ENCODE measurements at places on chromosomes 1 and 21.

DNA sequence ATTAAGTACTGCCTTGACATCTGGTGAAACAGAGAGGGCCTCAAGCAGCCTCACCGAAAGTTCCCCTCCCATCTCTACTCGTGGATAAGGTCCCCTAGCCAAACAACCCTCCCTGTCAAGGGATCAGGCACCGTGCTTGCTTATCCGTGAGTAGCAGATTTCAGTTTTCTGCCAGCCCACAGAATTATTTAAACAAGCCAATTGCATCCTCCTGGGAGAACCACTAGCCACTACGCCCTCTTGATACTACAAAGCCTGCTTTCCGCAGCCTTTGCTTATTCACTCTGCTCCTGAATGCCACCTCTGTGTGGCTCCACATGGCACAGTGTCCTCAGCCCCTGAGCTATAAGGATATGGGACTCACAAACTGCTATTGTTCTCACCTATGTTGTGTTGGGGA lies 5.9 kb upstream of the TFF2 start:
- DNase-seq, result no peak

DNA sequence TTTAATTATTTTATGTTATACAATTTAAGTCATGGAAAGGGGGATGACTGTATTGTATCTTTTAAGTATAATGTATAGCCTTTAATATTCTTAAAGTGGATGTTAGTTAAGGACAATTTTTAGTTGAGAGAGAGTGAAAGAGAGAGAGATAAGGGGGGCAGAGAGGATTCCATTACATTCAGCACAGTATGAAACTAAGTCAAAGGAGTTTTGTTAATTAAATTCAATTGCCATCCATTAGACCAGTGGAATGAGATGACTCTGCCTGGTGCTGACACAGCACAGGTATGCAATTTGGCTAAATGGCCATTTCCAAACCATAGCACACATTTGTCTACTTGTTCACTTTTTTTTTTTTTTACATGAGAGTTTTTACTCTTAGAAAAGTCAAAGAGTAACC lies 27.5 kb downstream of the NFIA start:
- DNase-seq, result no peak

DNA sequence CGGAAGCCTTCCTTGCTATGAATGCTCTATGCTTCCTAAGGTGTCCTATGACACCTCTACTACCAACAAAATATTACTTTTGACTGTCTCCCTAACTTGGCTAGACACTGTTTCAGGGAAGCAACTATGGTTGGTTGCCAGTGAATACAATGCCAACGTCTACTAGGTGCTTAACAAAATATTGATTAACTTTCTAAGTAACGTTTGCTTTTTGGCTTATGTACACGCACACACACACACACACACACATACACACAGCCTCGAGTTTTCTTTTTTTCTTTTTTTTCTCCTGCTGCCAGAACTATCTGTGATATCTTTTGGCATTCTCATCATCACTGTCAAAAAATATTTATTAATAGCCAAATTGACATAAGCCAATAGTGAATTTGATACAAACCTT lies 864.0 kb downstream of the PLA2G4A start:
- no peak for DNase-seq

DNA sequence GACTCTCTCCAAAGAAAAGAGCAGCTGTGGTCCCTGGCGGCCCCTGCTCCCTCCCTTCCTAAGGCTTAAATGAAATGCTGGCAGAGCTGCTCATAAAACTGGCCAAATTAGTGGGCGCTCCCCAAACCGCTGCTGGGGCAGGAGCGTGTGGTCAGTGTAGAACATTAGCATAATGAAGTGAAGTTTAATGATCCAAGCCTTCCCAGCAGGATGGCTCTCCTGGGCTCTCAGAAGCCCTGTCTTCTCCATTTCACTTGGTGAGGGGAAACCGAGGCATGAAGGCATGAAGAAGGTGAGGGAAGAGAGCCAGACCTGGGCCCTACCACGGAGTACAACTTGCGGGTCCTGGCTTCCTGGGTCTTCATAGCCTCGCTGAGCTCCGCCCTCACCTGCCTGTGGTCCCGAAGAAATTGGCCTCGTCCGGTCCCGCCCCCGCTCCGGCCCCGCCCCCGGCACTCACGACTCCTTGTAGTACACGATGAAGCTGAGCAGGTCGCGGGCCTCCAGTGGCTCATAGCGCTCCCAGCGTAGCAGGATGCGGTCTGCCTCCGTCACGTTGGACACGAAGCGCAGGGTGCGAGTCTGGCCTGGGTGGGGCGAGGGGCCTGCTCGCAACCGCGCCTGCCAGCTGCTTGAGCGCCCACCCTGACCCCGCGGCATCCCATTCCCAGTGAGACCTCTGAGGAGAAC lies 10.3 kb downstream of the INSRR start:
- DNase-seq, result peak; percentile 83

GRCh38 chr1:203190949-203191348 lies 4.4 kb upstream of the CHI3L1 start:
- no peak for DNase-seq

GRCh38 chr1:164803366-164803765 lies 244.4 kb downstream of the PBX1 start:
- no peak for DNase-seq

- DNase-seq, result no peak
Observed at GRCh38 chr1:45478121-45478814, 12.7 kb downstream of the TESK2 start.

DNA sequence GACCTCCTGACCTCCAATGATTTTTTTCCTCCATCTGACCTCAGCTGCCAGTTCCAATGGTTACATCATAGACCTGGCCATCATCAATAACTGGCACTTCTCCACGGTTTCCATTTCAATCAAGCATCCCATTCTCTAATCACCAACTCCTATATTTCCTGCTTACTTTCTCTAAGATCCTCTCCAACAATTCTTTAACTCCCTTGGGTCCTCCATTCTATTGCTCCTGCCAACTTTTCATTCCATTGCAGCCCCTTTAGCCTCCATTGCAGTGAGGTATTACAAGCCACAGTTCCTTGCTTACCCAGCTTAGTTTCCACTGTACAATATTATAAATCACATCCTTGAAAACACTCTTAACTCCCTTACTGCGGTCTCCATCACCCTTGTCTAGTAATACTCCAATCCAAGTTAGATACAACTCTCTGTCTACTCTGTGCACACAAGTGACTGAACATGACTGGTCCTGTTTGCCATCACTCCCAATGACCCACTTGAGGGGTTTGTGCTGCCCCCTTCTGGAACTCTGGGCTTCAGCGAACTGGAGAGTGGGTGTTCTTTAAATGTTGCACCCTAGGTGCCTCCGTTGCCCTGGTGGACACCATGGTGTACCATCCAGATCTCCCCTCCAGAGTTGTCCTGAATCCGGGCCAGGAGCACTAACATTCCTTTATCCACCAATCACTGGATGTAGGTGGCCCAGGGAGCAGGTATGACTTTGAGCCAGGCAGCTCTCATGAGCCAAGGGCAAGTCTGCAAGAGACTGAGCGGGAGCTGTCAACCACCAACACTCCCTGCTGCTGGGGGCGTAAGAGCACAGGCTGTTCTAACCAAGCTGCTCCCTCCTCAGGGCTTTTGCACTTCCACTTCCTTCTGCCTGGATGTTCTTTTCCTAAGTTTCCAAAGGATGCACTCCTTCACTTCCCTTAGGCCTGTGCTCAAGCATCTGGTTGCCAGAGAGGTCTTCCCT lies 3.7 kb upstream of the FNDC7 start:
- DNase-seq, result peak; percentile 76

GRCh38 chr1:33007190-33008050 lies 29.3 kb downstream of the AK2 start:
- no peak for DNase-seq

DNA sequence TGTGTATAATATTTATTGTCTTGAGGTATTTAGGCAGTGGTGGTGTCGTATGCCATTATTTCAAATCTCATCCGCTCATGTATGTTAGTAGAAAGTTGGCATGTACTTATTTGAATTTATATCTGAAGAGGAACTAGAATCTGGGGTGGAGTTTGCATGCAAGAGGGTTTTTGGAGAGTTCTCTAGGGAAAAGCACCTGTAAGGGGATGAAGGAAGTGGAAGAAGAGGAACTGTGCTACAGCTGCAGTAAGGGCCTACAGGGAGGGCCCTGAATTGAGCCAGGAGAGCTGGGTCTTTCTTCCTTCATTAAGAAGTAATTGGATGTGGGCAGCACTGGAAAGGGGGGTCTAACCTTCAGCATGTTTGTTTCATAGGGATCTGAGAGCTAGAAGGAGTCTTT lies 197.2 kb downstream of the HMCN1 start:
- no peak for DNase-seq

GRCh38 chr21:35156293-35157278 lies 107.5 kb upstream of the RUNX1 start:
- no peak for DNase-seq

DNA sequence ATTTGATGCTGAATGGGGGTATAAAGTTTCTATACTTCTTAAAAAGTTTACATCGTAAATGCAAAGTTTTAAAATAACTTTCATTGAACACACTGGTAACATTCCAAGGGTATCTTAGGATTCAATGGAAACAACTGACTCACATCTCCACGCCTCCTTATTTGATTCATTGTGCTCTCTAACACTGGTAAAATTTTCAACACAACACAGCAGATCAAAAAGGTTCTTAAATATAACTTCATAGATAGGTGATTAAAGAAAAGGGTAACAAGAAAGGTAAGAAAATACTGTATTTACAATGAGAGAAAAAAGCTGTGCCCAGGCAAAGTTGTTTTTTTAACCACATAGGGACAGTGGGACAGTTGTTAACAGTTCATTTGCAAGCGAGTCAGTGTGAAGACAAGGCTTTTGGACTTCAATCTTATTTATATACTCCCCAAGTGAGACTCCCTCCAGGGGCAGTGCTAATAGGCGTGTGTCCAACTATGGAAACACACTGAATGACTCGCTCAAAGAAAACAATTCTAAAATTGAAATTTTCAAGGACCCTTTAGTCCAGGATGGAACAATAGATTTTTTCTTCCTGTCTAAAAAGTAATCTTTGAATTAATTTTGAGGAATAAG lies 140.5 kb downstream of the TIAM1 start:
- no peak for DNase-seq

DNA sequence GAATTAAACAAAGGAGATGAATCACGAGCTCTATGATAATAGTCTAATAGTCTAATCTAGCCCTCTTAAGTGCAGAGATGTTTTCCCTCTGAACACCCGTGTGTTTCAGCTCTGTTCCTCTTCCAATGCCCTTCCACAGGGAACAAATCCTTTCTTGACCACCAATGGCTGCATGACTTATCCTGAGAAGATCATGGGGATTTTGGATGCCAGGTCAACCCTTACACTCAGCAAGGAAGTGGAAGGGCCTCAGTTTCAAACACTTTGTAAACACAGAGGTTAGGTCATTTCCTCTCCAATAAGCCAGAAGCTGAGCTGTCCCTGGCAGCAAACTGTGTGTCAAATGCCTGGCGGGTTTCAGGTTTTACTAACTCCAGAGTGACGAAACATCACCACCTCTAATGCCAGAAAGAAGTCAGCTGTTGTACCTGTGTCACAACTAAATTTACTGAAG lies 200.0 kb downstream of the GABPA start:
- no peak for DNase-seq

GRCh38 chr21:22898051-22898665 lies 1899.9 kb downstream of the NCAM2 start:
- no peak for DNase-seq

DNA sequence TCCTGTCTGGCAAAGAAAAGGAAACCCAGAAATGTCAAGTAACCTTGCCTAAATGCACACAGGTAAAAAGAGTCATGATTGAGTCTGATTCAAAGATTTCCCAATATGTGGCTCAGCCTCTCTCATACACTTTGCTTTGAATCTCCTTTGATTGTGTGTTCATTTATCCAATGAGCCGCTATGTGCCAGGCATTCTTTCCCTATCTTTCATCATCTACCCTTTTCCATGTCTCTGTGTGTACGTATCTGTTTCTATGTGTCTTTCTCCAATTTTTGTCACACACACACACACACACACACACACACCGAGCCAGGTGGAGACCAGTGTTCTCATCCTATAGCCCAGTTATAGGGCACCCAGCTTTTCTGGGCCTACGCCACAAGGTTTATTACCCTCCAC lies 35.7 kb upstream of the BCL9 start:
- DNase-seq, result no peak

DNA sequence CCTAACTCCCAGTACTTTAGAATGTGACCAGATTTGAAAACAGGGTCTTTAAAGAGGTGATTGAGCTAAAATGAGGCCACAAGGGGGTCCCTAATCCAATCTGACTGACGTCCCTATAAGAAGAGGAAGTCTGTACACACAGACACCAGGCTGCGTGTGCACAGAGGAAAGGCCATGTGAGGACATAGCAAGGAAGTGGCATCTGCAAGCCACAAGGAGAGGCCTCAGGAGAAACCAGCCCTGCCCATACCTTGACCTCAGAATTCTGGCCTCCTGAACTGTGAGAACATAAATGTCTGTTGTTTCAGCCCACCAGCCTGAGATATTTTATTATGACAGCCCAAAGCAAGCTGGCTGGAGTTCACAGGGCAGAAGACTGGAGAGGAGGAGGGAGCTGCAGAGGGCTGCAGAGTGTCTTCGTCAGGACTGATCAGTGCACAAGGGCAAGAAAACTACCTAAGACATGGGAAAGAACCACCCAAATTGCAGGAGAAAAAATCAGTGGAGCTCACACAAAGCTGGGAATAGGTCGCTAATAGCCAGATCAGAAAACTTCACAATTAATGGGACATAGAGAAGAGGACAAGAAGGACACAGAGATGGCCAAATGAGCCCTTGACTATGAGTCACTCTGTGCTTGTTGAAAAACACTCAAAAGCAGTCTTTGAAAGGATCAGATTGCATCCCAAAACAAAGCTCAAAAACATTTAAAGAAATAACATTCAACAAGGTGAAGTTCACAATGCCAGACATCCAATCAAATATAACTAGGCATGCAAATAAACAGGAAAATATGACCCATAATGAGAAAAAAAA lies 14.1 kb upstream of the WNT9A start:
- DNase-seq, result no peak

DNA sequence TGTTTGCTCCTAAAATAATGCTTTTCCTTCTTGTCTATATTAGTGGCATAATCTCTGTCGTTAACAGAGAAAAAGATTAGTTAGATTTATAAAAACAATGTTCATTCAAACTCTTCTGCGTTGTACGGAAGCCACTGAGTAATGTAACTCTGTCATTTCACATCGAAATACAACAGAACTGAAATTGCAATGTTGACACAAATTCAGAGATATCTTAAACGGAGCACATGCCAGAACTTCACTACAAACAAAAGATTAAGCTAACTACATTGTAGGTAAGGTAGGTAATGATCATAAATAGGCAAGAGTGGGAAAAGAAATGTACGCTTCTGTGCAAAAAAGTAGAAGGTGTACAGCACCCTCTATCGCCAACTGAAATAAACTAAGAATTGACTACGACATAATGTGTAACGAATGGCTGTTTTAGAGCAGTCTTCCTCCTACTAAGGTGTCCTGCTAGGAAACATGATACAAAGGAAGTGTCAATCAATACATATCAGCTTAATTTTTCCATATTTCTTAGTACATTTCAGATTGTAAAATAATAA lies 56.6 kb downstream of the PCNX2 start:
- no peak for DNase-seq

DNA sequence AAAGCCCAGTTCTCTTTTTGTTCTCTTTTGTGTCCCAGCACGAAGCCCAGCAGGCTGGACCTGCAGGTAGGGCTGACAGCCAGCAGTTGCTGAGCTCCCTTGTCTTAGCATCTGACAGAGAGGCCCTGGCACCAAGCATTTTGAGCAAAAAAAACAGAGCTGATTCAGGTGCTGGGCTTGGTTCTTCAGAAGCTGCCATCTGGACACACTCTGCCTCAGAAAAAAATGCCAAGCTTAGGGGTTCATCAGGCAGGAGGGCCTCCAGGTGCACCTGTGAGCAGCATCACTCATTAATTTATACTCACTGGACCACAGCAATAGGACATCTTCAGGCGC lies 167.1 kb upstream of the PLD5 start:
- no peak for DNase-seq

Data from activated CD8-positive, alpha-beta memory T cell treated with anti-CD3 and anti-CD28 coated beads for 24 hours (primary cell).